ENCODE measurements at places on chromosomes 12 and 14. TPM values are rescaled to one million over a fixed set of nuclear protein-coding genes. Genes with fewer than 3 reads are reported as not detected.

The PRIMA1 gene
- total RNA-seq: 0.47 TPM

The MSRB3 gene
- total RNA-seq: 28.1 TPM

The PTPRR gene
- total RNA-seq: 0.27 TPM

The TAS2R10 gene
- not detected for total RNA-seq

The SLC17A8 gene
- total RNA-seq: not detected

The RD3L gene
- total RNA-seq: not detected

The SBNO1 gene
- total RNA-seq: 33.7 TPM

The WNT5B gene
- total RNA-seq: 2.0 TPM

The PCED1B gene
- 15.9 TPM for total RNA-seq

The BATF gene
- not detected for total RNA-seq

The NIN gene
- total RNA-seq: 19.8 TPM

The BEGAIN gene
- 6.1 TPM for total RNA-seq

The TBX5 gene
- total RNA-seq: not detected

The BEST3 gene
- 1.7 TPM for total RNA-seq

The NFATC4 gene
- total RNA-seq: 0.28 TPM

The TGM1 gene
- 0.98 TPM for total RNA-seq

The CPNE6 gene
- 0.14 TPM for total RNA-seq

The GAPDH gene
- 8,044 TPM for total RNA-seq

The DCN gene
- not detected for total RNA-seq

The FOXG1 gene
- 0.25 TPM for total RNA-seq

Measured in A549 treated with dexamethasone at 1 μM for 4 hours (cell line).